GM12878 (cell line): ENCODE measurements at places on chromosomes 7 and 10.
A peak's percentile ranks its signal among the peaks of the same experiment; 100 is the strongest.

DNA sequence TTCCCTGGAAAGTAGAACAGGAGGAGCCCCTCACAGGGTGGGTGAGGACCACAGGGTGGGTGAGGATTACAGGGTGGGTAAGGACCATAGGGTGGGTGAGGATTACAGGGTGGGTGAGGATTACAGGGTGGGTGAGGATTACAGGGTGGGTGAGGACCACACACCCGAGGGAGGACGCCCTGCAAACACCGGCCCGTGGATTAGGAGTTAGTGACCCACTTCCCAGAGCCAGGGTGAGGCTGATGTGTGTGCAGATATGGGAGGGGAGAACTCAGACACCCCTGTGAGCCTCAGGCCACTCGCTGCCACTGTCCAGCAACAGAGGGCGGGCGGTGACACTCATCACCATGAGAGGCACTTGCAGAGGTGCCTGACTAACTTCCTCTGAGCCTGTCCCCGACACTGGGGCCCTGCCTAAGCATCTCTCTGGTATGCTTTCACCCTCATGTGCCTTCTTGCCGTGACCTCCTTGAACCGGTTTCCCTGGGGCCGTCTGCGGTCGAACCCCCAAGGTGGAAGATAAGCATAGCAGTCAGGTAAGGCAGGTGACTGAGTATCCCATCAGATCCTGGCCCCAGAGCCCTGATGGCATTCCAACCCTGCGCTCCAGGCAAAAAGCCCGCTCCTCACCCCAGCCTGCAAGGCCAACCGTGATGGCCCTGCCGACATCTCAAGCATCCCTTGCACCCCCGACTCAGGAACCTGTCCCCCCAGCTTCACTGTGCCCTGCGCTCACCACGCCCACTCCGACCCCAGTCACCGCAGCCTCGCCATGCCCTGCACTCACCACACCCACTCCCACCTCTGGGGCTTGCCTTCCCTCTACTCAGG lies 74.1 kb downstream of the FAM53B start:
- no peak overlapping the region for H3K27ac ChIP-seq
- H3K36me3 ChIP-seq: peaks cover 16% of the 10 kb centered on the region
- DNase-seq: no peak
- no peaks in the 10 kb centered on the region for H3K27me3 ChIP-seq
- H3K4me3 ChIP-seq: no peak overlapping the region
- no peaks in the 10 kb centered on the region for H3K4me1 ChIP-seq

- DNase-seq: no peak
- peaks cover 37% of the 10 kb centered on the region for H3K4me1 ChIP-seq
- peak overlapping the region; percentile 98 for H3K4me3 ChIP-seq
- no peaks in the 10 kb centered on the region for H3K36me3 ChIP-seq
- H3K27me3 ChIP-seq: no peaks in the 10 kb centered on the region
These were observed 2.0 kb downstream of the VOPP1 start for GRCh38 chr7:55570218-55570873.

GRCh38 chr10:117797296-117797695 lies 249.4 kb downstream of the RAB11FIP2 start:
- DNase-seq: no peak
- no peaks in the 10 kb centered on the region for H3K4me1 ChIP-seq
- no peak overlapping the region for H3K4me3 ChIP-seq
- no peak overlapping the region for H3K27ac ChIP-seq
- no peaks in the 10 kb centered on the region for H3K36me3 ChIP-seq
- peaks cover 3% of the 10 kb centered on the region; the same call in 1 of the 2 replicates for H3K27me3 ChIP-seq

DNA sequence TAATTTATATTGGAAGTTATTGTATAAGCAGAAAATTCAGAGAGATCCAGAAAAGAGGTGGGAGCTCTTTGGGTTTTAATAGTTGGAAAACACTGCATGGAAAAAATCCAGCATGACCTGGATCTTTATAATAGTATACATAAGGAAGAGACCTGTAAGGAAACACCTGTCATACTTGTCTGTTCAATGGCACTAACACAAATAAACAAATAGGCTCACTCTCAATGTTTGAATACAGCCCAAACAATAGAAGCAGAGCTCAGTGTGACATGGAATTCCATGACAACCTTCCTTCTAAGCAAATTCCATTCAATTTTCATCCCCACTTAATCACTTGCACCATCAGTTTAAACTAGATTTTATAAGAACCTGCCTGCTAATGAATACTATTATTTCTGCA lies 31.7 kb downstream of the CISD1 start:
- H3K36me3 ChIP-seq: no peaks in the 10 kb centered on the region
- no peaks in the 10 kb centered on the region for H3K4me1 ChIP-seq
- H3K27ac ChIP-seq: no peak overlapping the region
- no peaks in the 10 kb centered on the region for H3K27me3 ChIP-seq
- DNase-seq: no peak
- H3K4me3 ChIP-seq: no peak overlapping the region

GRCh38 chr10:32373496-32373895 lies 26.5 kb upstream of the EPC1 start:
- DNase-seq: no peak
- no peaks in the 10 kb centered on the region for H3K36me3 ChIP-seq
- H3K4me3 ChIP-seq: no peak overlapping the region

DNA sequence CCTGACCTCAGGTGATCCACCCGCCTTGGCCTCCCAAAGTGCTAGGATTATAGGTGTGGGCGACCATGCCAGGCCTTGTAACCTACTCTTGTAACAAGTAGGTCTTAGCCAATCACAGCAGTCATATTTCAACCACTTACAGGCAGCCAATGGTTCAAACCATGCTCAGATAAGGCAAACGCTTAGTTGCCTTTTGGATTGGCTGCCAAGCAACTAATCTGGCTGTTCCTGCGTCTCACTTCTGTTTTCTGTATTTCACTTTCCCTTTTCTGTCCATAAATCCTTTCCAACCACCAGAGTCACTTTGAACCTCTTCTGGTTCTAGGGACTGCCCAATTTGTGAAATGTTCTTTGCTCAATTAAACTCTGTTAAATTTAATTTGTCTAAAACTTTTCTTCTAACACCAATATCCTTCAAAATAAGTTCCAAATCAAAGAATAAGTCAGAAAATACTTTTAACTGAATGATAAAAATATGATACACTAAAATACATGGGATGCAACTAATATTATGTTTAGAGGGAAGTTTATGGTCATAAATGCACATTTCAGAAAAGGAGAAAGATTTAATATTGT lies 19.1 kb upstream of the PRF1 start:
- no peak overlapping the region for H3K27ac ChIP-seq
- no peaks in the 10 kb centered on the region for H3K27me3 ChIP-seq
- H3K4me3 ChIP-seq: no peak overlapping the region
- no peaks in the 10 kb centered on the region for H3K4me1 ChIP-seq
- DNase-seq: no peak

- no peak overlapping the region for H3K4me3 ChIP-seq
- no peak for DNase-seq
- no peaks in the 10 kb centered on the region for H3K27me3 ChIP-seq
These were observed 25.7 kb downstream of the ARL5B start for GRCh38 chr10:18684953-18685352.

- no peak for DNase-seq
- no peaks in the 10 kb centered on the region for H3K27me3 ChIP-seq
- H3K4me1 ChIP-seq: no peaks in the 10 kb centered on the region
- no peak overlapping the region for H3K4me3 ChIP-seq
- H3K27ac ChIP-seq: no peak overlapping the region
These were observed 90.4 kb upstream of the BMPER start for GRCh38 chr7:33814936-33815335.

DNA sequence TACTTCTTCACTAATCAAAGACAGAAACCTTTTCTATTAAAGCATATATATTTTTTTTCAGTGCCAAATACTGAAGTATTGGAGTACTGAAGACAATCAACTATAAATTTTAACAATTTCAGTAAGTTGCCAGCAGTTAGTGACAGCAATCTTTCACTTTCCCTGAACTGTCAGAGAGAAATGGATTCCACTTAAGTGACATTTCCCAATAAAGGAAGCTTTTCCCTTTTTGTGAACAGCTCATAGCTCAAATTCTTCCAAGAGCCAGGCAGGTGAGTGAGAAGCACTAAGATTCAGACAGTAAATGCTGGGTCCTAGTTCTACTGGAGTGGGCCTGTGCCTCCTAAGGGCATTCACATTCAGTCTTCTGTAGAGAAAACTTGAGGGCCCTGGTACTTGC lies 142.0 kb downstream of the SRPK2 start:
- no peaks in the 10 kb centered on the region for H3K36me3 ChIP-seq
- no peak overlapping the region for H3K27ac ChIP-seq
- H3K4me3 ChIP-seq: no peak overlapping the region
- DNase-seq: no peak

DNA sequence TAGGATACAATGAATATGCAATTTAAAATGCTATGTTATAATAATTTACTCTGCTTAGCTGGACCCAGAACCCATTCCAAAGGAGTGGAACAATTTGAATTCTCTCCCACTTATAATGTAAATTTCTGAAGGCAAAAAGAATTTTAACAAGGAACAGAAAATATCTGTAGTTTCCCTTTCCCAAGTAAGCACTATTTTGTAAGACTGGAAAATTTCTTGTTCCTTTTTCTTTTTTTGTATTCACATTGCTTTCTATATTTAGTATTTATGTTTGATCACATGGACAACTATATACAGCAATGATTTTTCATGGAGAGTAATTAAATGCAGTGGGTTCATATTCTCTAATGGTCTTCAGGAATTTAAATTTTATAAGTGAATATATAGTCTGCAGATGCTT lies 127.4 kb downstream of the GPR85 start:
- no peak for DNase-seq
- no peak overlapping the region for H3K4me3 ChIP-seq
- no peaks in the 10 kb centered on the region for H3K4me1 ChIP-seq
- no peaks in the 10 kb centered on the region for H3K36me3 ChIP-seq
- no peaks in the 10 kb centered on the region for H3K27me3 ChIP-seq

- H3K27me3 ChIP-seq: no peaks in the 10 kb centered on the region
- no peak overlapping the region for H3K4me3 ChIP-seq
- DNase-seq: no peak
- no peaks in the 10 kb centered on the region for H3K4me1 ChIP-seq
- H3K36me3 ChIP-seq: peaks cover 40% of the 10 kb centered on the region
These were observed 11.7 kb upstream of the ARPC1B start for GRCh38 chr7:99362801-99363200.

DNA sequence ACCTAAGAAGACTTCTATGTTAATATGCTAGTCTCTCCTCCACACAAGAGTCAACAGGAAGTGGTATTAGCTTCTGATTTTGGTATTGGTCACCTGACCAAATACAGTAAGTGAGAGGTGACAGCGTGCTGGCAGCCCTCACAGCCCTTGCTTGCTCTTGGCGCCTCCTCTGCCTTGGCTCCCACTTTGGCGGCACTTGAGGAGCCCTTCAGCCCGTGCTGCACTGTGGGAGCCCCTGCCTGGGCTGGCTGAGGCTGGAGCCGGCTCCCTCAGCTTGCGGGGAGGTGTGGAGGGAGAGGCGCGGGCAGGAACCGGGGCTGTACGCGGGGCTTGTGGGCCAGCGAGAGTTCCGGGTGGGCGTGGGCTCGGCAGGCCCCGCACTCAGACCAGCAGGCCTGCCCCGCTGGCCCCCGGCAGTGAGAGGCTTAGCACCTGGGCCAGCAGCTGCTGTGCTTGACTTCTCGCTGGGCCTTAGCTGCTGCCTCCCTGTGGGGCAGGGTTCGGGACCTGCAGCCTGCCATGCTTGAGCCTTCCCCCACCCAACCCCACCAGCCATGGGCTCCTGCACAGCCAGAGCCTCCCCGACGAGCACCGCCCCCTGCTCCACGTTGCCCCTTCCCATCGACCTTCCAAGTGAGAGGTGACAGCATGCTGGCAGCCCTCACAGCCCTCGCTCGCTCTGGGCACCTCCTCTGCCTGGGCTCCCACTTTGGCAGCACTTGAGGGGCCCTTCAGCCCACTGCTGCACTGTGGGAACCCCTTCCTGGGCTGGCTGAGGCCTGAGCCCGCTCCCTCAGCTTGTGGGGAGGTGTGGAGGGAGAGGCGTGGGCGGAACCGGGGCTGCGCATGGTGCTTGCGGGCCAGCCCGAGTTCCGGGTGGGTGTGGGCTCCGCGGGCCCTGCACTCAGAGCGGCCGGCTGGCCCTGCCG lies 4.2 kb upstream of the ACSL5 start:
- no peaks in the 10 kb centered on the region for H3K36me3 ChIP-seq
- H3K27me3 ChIP-seq: no peaks in the 10 kb centered on the region
- no peak for DNase-seq
- no peak overlapping the region for H3K27ac ChIP-seq

- H3K4me3 ChIP-seq: peak overlapping the region; percentile 75
- peak overlapping the region; percentile 80 for H3K27ac ChIP-seq
- no peak for DNase-seq
- H3K27me3 ChIP-seq: no peaks in the 10 kb centered on the region
- peaks cover 21% of the 10 kb centered on the region for H3K4me1 ChIP-seq
These were observed 399 bp downstream of the FHIP2A start for GRCh38 chr10:114821915-114822443.

GRCh38 chr7:67653856-67654454 lies 657.3 kb downstream of the TYW1 start:
- H3K27ac ChIP-seq: no peak overlapping the region
- H3K4me1 ChIP-seq: no peaks in the 10 kb centered on the region
- no peak for DNase-seq
- H3K36me3 ChIP-seq: no peaks in the 10 kb centered on the region
- no peak overlapping the region for H3K4me3 ChIP-seq
- H3K27me3 ChIP-seq: no peaks in the 10 kb centered on the region

DNA sequence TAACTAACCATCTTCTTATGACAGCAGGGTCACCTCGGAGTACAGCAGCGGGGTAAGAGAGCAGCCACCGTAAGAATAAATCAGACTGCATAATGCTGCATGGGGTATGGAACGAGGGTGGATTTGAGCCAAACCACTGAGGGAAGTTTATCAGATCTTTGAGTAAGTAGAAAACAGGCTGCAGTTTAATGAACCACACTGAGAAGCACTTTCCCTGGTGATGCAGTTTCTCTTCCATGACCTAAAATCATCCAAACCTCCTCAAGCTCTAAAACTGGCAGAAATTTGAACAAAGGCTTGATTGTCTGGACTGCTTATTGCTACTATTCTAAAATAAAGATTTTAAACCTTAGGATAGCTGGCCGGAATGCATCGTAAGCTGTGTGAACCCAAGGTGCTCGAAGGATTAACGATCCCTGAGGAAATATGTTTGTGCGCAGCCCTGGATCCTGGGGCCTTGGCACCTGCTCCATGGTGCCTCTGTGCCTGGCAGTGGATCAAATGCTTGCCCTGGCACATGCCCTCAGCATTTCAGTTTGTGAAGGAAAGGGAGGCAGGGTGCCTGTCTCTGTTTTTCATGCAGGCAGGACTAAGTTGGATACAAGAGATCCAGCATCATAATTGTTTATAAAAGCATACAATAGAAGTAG lies 322.7 kb downstream of the LHFPL3 start:
- no peak for DNase-seq

GRCh38 chr10:89367529-89367928 lies 10.3 kb upstream of the IFIT1B start:
- H3K36me3 ChIP-seq: no peaks in the 10 kb centered on the region
- no peaks in the 10 kb centered on the region for H3K27me3 ChIP-seq
- H3K27ac ChIP-seq: peak overlapping the region; percentile 62
- peaks cover 30% of the 10 kb centered on the region for H3K4me1 ChIP-seq
- DNase-seq: peak; percentile 92

DNA sequence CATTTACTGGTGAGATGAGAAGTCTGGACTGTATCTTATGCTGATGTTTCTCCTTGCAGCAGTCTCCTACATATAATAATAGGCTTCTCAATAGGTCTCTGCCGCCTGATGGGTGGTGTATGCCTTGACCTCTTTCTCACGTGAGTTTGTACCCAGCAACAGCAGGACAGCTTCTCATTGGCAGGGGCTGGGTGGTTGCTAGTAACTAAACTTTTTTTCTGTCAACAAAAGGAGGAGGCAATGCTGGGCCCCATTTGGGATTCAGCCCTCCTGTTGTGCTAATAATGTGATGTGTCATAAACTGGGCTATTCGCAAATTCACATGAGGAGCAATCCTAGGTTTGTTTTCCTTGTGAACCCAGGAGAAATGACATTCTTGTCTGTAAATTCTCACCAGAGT lies 533.6 kb downstream of the GATA3 start:
- no peaks in the 10 kb centered on the region for H3K36me3 ChIP-seq
- no peak overlapping the region for H3K27ac ChIP-seq
- DNase-seq: no peak
- H3K27me3 ChIP-seq: no peaks in the 10 kb centered on the region
